Cortex of kidney (tissue), 1 donor: ENCODE measurements at places on chromosomes 3 and 15.

DNA sequence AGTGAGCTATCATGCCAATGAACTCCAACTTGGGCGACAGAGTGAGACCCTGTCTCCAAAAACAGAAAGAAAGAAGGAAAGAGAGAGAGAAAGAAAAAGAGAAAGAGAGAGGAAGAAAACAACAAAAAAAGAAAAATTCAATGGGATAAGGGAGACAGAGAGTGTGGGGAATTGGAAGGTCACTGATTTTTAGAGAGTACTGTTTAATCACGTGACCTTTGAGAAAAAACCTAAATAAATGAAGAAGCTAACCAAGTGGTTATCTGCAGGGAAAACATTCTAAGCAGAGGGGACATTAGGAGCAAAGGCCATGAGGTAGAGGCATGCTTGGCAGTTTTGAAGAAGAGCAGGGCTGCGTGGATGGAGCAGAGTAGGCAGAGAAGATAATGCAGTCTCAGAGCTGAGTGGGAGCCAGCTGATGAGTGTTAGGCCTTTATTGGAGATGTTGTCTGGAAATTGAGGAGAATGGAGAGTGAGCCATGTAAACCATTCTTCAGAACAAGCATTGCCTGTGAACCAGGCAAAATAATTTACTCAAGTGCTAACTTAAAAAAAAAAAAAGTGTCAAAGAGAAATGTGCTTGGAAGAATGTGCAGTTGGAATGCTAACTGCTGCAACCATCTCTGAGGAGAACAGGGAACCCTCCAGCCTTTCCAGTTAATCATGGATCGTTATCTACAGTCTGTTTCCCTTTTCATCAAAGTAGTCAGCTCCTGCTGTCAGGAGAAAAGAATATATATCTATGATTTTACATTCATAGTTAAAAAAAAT lies 377.3 kb upstream of the SEMA6D start:
- DNase-seq, result no peak

GRCh38 chr3:117118604-117119003 lies 409.0 kb downstream of the TUSC7 start:
- DNase-seq, result no peak

DNA sequence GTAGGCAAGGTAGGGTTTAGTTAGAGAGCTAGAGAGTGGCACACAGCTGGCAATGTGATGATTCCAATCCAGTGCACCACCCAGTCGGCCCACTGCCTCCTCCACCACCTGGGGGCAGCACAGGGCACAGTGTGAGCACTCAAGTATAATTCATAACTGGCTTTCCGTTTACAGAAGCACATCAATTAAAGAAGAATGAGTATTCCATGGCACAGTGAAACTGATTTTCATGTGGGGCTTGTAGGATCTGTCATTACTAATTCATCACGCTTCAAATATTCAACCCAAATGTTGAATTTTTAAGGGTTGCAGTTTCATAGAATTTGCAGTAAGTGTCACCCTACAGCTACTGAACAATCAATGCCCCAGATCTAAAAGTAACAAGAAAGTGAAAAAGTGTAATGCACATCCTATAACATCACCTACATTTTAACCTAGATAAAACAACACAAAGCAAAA lies 149.9 kb downstream of the IGSF11 start:
- no peak for DNase-seq

GRCh38 chr15:93826790-93827189 lies 404.6 kb upstream of the MCTP2 start:
- no peak for DNase-seq

GRCh38 chr3:50166620-50167019 lies 11.5 kb downstream of the SEMA3F start:
- DNase-seq, result no peak

DNA sequence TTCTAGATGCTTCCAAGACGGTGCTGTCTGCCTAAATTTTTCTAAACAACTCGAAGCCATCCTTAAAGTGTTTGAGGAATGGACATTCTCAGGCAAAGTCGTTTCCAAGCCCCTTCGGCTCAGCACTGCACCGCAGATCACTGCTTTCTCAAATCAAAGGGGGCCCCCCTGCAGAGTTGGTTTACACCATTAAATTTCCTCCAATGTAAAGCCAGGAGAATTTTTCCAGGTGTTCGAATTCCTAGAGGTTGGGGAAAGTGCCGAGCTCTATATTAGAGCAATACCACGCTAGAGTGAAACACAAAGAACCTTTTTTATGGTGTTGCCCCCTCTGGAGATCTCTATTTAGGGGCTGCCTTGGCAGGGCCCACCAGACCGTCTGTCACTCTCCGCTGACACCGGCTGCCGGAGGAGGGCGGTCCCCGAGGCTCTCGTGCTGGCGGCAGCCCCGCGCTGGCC lies 277.9 kb upstream of the NR2F2 start:
- no peak for DNase-seq

- DNase-seq, result no peak
These were observed 70.3 kb upstream of the BBX start for GRCh38 chr3:107452436-107452835.

DNA sequence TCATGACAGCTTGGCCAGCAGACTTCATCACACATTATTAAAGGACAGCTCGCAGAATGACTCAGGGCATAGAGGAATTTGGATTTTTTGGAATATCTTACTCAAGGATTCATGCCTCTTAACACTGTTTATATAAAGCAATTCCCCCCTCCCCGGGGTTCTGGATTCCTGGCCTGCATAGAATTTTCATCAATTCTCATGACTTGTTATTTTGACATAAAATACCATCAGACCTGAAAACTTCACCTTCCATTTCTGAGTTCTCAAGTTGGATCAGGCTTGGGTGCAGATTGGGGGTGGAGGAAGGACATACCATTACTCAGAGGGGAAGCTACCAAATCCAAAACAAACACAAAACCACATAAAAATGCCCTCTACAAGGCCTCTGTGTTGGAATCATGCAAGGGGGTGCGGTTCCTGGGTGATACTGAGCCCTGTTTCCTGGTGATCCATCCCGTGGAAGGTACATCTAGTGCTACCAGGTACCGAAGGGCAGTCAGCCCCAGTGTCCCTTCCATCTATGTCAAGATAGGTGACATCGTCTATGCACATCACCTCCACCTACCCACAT lies 95.3 kb downstream of the DAPK2 start:
- no peak for DNase-seq

DNA sequence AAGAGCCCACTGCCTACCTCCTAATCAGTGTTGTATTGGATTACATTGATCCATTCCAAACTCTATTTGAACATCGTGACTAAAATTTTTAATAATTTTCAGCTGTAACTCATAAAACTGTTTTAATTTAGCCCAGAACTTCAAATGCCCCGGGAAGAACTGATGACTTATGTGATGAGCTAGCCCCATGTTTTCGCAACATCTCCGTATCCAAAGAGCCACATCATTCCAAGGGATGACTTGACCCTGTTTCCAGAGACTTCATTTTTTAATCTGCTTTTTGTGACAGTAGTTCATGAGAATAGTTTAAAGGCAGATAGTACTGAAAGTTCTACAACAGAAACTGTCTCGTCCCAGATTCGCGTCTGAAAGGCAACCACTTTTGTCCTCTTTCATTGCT lies 97.4 kb downstream of the STAC start:
- DNase-seq, result no peak

DNA sequence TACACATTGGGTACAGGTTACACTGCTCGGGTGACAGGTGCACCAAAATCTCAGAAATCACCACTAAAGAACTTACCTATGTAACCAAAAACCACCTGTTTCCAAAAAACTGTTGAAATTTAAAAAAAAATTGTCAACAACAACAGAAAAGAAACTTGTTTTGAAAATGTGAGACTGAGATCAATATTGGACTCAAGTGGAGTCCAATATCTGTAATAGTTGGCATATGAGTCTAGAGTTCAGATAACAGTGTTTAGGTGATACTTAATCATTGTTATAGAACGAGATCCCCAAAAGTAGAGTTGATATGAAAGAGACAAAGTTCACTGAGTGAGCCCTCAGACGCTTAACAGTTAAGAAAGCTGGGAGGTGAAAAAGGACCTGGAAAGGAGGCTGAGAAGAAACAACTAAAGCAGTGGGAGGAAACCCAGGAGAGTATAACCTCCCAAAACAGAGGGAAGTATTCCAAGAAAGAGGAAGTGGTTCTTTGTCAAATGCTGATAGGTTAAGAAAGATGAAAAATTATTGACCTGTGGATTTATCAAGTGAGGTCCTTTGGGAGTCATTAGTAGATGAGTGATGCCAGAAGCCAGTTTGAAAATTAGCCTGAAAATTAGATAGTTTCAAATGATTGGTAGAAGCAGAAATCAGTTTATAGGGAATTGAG lies 388.6 kb upstream of the DPH6 start:
- no peak for DNase-seq

DNA sequence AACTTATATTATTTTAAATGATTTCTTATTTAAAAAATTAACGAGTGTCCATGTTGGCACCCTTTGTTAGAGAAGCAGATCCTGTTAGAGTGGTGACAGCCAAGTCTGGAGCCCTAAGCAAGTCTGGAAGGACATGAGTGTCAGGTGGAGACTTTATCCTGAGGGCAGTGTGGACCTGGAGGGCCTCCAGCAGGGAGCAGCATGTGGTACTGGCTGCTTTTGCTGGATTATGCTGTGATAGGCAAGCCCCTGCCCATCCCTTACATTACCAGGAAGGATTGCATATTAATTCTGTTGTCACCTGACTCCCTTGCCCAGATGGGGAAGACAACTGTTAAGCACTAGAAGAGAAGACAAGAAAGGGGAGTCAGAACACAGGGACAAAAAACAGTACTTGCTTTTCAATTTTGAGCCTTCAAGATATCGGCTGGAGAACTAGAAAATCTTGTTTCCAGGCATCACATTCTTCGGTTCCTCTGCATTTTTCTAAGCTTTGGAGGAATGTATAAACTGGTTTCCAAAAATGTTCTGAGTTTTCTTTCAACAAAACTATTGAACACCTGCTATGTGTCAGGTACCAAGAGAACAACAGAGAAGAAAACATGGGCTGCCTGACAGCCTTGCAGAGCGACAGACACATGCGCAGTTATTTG lies 22.7 kb downstream of the ZNF860 start:
- no peak for DNase-seq

GRCh38 chr15:79540551-79540950 lies 108.4 kb downstream of the MINAR1 start:
- no peak for DNase-seq

DNA sequence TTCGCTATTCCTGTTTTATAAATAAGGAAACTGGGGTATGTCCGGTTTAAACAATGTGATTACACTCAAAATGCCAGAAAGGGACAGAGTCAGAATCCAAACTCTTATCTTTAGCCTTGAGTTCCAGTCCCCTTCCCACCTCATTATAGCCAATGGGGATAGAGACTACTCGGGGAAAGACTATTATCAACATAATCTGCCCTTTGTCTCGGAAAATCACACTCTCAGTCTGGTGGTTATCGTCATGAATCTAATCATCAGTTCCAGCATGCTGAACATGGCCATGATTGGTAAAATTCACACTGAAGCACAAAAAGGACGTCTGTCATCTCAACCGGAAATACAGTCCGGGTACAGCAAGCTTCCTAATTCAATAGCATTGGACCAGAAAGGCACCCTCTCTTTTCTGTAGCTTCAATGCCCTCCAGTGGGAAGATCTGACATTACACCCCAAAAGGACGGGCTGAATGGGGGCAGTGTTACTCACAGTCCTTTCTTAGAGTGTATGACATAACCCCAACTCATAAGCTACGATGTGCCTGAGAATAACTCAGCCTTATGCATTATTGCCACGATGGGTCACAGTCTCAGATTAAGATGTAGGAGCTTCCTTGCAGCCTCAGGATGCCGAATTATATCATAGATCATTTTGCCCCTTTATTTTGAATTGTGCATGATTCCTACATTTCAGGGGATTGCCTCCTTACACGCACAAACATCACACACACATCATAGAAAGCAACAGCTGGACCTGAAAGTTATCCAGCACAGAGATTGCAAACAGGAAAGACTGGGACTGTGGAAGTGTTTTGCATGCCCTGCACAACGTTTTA lies 390.4 kb upstream of the LMCD1 start:
- DNase-seq, result no peak

- no peak for DNase-seq
These were observed 56.5 kb upstream of the PDZRN3 start for GRCh38 chr3:73681198-73681597.

GRCh38 chr15:58705105-58705504 lies 44.4 kb downstream of the ADAM10 start:
- no peak for DNase-seq

DNA sequence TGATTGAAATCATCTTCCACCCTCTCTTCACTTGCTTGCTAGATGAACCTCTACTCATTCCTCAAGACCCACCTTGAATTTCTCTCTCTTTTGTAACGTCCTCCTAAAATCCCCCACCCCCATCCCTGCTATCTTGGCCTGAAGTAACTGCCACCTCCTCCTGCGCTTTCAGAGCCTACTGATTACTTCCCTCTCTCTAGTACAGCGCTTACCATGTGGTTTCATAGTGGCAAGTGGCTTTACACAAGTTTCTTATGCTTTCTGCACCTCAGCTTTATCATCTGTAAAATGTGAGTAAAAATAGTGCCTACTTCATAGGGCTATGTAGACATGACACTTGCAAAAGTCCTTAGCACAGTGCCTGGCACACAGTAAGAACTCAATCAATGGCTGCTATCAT lies 28.7 kb upstream of the DAZL start:
- no peak for DNase-seq

GRCh38 chr3:48478626-48479555 lies 25.1 kb downstream of the SHISA5 start:
- no peak for DNase-seq

DNA sequence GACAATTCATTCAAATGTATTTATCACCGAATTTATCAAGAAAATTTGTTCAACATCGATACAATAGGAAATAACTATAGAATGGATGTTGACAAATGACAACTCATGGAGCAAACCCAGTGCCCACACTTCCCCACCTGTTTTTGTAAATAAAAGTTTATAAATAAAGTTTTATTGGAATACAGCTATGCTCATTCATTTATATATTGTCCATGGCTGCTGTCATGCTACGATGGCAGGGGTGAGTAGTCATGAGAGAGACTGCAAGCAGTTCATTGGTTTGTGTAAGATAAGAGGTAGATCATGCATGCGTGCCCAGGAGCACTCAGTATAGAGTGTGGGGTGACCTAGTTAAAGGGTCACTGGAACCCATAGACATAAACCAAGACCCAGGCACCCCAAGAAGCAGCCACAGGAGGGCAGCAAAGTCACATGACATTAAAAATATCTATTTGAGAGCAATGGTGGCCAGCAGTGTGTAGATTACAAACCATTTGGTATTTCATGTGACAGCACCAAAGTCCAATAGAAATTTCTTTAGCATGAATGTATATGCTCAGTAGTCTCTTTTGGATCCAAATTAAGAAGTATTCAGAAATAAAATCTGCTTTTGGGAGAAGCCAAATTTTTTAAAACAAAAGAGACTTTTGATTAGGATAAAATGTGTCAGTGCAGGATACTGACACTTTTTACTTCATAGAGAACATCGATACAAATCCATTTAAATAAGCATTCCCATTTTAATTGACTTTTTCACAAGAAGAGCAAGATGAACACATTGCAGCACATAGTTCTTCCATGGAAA lies 794.8 kb downstream of the MCTP2 start:
- no peak for DNase-seq

DNA sequence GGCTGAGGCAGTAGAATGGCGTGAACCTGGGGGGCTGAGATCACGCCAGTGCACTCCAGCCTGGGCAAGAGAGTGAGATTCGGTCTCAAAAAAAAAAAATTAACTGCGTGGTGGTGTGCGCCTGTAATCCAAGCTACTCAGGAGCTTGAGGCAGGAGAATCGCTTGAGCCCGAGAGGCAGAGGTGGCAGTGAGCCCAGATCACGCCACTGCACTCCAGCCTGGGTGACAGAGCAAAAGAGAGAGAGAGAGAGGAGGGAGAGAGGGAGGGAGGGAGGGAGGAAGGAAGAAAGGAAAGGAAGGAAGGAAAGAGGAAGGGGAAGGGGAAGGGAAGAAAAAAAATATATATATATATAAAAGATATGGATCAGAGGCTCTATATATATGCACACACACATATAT lies 6.0 kb downstream of the TM4SF19 start:
- DNase-seq, result no peak
